ENCODE measurements at places on chromosomes 4 and X. TPM values are rescaled to one million over a fixed set of nuclear protein-coding genes. Genes with fewer than 3 reads are reported as not detected.

The CAPN6 gene
- total RNA-seq, result not detected

The CCDC110 gene
- 0.18 TPM for total RNA-seq

The GYPA gene
- not detected for total RNA-seq

The DRP2 gene
- 0.49 TPM for total RNA-seq

The SPANXB1 gene
- total RNA-seq, result not detected

The SLITRK2 gene
- not detected for total RNA-seq

The CTAG2 gene
- not detected for total RNA-seq

The ACTRT1 gene
- not detected for total RNA-seq

The TRPC5OS gene
- total RNA-seq, result not detected

The USP17L20 gene
- total RNA-seq, result not detected

The ASB12 gene
- not detected for total RNA-seq

The SCFD2 gene
- total RNA-seq, result 27.2 TPM

The ARSJ gene
- 37.2 TPM for total RNA-seq

The IL2RG gene
- total RNA-seq, result not detected
